ENCODE measurements at places on chromosomes 7 and 10.

- DNase-seq: no peak
Measured at GRCh38 chr7:92076509-92076908, 57.8 kb downstream of the CYP51A1 start.

GRCh38 chr7:44460325-44460724, 30.1 kb downstream of the NUDCD3 start:
- no peak for DNase-seq

DNA sequence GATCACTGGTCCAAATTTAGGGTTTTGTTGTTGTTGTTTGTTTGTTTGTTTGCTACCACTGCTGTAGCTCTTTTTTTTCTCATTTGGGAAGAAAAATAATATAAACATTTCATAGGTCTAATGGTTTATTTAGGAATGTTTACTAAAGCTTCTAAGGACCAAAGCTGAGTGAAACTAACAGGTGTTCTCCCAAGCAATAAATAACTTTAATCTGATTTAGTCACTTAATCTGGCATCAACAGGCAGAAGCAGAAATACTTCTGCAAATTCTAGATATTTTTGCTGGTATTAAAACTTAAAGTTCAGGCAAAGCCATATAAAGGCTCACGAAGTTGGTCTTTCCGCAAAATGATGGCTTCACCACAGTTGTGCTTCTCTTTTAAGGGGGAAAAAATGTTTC, 144.5 kb upstream of the YAE1 start:
- DNase-seq: no peak

DNA sequence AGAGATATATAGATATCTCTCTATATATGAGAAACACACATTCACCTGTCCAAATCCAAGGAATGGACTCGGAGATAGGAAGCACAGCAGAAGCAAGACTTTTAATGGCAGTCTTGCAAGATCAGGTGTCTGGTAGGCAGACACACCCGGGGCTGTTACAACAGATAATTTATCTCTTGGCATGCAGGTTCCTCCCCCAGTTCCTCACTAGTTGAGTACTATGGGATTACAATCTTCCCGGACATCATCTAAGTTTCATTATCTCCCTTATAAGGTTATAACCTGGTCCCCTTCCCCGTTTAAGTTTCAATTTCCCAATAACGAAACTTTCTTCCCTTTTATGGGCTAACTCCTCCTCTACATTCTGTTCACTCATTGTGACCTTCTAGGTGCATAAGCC, 399.3 kb downstream of the PPP1R3A start:
- DNase-seq: no peak

DNA sequence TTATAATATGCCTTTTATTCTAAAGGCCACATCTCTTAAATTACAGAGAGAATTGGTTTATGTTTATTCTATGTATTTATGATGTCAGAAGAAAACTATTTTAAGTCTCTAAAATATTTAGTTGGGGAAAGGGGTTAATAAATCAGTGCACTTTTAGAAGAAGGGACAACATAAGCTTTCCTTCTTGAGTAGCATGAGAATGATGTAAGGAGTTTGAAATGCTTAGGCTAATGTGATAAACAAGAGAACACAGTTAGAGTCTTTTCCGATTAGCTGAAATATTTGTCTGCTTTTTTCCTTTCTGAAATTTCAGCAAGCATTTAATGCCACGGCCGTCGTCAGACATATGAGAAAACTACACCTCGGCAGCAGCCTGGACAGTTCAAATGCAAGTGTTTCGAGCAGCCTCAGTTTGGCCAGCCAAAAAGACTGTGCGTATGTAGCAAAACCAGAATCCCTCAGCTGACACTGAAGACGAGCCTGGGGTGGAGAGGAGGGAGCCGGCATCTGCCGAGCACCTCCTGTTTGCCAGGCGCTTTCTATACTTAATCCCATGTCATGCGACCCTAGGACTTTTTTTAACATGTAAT, 176.2 kb downstream of the CCDC3 start:
- DNase-seq: no peak

- DNase-seq: no peak
Measured at GRCh38 chr10:1153251-1153763, 97.1 kb downstream of the WDR37 start.

DNA sequence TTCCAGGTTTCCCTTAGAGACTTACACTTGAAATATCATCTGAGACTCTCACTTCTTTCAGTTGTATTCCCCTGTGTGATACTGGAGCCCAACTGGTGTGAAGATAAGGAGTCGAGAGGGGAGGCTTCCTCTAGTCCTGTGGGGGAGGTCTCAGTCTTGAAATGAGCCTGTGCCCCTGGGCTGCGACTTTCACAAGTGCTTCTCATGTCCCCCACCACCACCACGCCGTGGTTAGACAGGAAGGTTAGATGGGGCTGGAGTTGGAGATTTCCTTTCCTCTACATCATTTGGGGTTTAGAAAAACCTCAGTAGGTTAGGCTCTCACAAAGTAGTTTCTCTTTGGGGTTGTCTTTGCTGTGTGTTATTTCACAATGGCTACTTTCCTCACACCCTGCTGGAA, 25.6 kb upstream of the MKX start:
- DNase-seq: no peak

Data from fibroblast of skin of left biceps (primary cell).